Activated T-helper 1 cell treated with anti-CD3 and anti-CD28 coated beads, Interleukin-12 subunit alpha, Interleukin-12 subunit beta, Interleukin-2, Interleukin-4 antibody, amounts not matched to agents 30 ng/mL and 10 ng/mL and 1 ng/mL, durations not matched to agents 14 hours and 24 hours and 36 hours (primary cell): ENCODE measurements at places on chromosomes 4 and X. TPM values are rescaled to one million over a fixed set of nuclear protein-coding genes. Genes with fewer than 3 reads are reported as not detected.

DNA sequence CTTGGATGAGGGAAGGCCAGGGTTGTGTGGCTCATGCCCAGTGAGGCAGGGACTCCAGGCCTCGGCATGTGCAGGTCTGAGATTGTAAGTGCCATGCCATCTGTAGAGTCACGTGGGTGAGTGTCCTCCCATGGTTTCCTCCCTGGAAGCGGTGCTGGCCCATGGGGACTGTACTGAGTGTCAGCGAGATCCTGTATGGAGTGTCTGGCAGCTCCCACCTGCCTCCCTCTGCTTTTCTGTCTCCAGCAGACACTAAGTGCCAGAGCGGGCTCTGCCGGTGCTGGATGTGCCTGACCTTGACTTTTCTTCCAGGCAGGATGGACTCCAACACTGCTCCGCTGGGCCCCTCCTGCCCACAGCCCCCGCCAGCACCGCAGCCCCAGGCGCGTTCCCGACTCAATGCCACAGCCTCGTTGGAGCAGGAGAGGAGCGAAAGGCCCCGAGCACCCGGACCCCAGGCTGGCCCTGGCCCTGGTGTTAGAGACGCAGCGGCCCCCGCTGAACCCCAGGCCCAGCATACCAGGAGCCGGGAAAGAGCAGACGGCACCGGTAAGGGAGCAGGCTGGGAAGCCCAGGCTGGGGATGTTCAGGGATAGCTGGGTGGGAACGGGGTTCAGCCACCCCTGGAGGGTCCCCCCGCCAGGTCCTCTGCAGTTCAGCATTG, 7.6 kb downstream of the WFS1 start:
- no peak for DNase-seq

GRCh38 chr4:165053645-165054044, at the start of gene TRIM75:
Gene TRIM75 (plus strand): TSS chr4:165053866. CDS start chr4:165059148, 5,282 bp downstream.
- no peak for DNase-seq

TNIP2 gene
- 96.2 and 98.6 TPM in 2 replicates for total RNA-seq

- DNase-seq: no peak
Measured at GRCh38 chrX:87578978-87579377, 61.4 kb downstream of the KLHL4 start.

- no peak for DNase-seq
Measured at GRCh38 chr4:183455431-183456195, 11.2 kb downstream of the CDKN2AIP start.

GRCh38 chrX:129932821-129933321, 26.9 kb downstream of the UTP14A start:
- DNase-seq: no peak

- DNase-seq: no peak
Measured at GRCh38 chr4:165461159-165461821, 82.5 kb downstream of the CPE start.

TEX11 gene
- total RNA-seq: 0.12 TPM in 1 of 2 replicates, not detected in the other

- DNase-seq: peak; percentile 43
Measured at GRCh38 chrX:102899940-102900916, 36.8 kb upstream of the RAB40AL start.

TKTL2 gene
- total RNA-seq: not detected in 2 replicates

PNMA6A gene
- 0.56 and 0.73 TPM in 2 replicates for total RNA-seq

DNA sequence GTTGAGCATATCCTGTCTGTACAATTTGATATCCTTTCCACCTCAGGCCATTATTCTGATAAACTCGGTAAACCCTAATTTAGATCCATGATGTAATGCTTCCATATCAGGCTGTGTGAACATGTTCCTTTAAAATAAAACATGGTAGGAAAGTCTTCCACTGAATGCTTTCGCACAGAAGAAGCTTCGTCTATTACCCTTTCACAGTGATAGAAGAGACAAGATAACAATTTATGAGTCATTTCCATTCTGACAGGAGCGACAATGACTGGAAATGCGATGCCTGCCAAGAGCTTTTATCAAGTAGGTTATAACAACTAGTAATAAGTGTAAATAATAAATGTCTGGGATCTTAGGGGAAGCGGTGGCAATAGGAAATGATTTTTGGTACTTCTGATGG, 98.8 kb downstream of the TTC29 start:
- DNase-seq: no peak

- DNase-seq: no peak
Measured at GRCh38 chrX:110066488-110067225, 63.7 kb downstream of the TMEM164 start.

TSPAN7 gene
- total RNA-seq: 0.54 TPM in 1 of 2 replicates, not detected in the other

DNA sequence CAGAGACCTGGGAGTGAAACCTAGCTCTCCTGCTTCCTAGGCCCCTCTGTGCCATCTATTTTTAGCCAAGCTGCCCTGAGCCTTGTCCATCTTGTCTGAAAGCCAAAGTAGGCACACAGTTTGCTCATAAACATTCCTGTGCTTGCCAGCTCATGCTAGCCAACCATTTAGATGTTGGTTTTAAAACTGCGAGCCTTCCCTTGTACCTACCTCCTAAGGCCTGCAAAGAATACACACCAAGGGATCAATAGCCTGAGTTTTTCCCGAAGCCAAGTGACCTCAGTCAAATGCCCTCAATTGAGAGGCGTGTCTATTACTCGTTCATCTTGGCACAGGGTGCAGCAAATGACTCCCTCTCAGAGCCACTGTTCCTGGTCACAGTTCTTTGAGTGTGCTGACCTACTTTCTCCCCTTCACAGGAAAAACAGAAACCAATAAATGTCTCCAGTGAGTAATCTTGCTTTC, 48.5 kb downstream of the ZCCHC12 start:
- DNase-seq: no peak

- no peak for DNase-seq
Measured at GRCh38 chr4:46270986-46271596, 118.8 kb downstream of the GABRA2 start.

FABP2 gene
- total RNA-seq: not detected in 2 replicates

- DNase-seq: no peak
Measured at GRCh38 chrX:70313503-70313902, 23.6 kb downstream of the KIF4A start.

CDKL5 gene
- 0.69 and 0.73 TPM in 2 replicates for total RNA-seq

GRCh38 chr4:16608123-16608522, 290.3 kb downstream of the LDB2 start:
- no peak for DNase-seq

PFKFB1 gene
- 0.39 and 0.93 TPM in 2 replicates for total RNA-seq

DNA sequence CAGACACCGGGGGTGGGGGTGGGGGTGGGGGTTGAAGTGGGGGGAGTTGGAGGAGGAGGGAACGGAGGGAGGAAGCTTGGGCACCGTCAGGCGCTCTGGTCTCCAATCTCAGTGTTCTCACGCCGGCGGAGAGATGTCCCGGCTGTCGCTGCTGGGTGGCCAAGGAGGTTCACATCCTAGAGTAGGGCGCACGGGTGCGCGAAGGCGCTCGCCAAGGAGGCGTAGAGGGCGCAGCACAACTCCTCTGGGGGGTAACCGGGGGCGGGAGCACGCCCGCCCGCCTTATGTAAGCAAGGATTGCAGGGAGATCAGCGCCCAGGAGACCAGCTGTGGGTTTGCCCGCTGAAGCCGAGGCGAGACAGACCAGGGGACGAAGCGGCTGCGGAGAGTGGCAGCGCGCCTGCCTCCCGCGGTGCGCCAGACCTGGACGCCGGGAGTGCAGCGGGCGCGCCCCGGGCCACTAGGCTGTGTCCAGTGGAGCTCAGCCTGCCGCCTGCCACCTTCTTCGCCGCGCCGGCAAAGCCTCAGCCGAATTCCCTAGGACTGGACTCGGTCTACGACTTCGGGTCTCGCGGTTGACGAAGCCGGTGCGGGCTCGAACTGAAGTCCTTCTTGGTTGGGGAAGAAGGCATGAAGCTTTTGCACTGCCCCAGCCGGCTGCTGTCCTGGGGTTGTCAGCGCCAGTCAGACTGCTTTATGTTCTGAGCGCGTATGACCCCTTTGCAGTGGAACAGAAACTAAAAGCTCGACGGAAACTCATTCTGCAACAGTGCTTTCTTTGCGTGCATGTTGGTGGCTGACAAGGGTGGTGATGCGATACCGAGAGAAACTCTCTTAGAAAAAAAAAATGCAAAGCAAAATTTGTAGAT, 707 bp upstream of the UNC5C start:
- DNase-seq: peak; percentile 21

- no peak for DNase-seq
Measured at GRCh38 chr4:120839334-120839973, 83.1 kb downstream of the PRDM5 start.

GRCh38 chr4:98630737-98631454, 27.5 kb downstream of the TSPAN5 start:
- DNase-seq: no peak

DNA sequence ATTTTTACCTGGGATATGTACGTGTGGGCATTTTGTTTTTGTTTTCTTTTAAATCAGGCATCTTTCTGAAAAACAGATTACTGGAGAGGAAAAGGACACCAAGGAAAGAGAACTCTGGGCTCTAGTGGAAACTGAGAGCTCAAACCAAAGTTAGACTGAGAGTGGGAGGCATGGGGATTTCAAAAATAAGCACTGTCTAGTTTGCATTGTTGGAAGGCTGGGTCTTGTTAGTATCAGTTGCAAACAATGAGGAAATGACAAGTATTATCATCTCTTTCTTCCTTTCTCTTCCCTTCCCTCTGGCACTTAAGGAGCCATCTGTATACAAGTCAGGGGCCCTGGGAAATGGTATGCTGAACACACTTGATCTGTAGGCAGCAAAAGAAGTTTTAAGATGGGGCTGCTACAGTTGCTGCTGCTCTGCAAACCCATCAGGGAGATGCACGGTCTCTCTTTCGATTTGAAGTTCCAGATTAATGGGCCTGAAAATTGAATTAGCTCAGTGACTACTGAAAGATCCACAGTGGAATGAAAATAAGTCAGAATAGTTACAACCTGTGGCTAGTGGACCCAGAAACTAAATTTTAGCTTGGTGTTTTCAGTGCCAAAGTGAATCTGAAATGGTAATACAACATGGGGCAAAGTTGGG, 48.0 kb upstream of the GRXCR1 start:
- no peak for DNase-seq

GRCh38 chrX:22760513-22761057, 239.2 kb upstream of the DDX53 start:
- no peak for DNase-seq

- DNase-seq: no peak
Measured at GRCh38 chr4:12472087-12472486, 1012.1 kb downstream of the RAB28 start.

- no peak for DNase-seq
Measured at GRCh38 chr4:127667116-127667515, 34.4 kb downstream of the INTU start.

DNA sequence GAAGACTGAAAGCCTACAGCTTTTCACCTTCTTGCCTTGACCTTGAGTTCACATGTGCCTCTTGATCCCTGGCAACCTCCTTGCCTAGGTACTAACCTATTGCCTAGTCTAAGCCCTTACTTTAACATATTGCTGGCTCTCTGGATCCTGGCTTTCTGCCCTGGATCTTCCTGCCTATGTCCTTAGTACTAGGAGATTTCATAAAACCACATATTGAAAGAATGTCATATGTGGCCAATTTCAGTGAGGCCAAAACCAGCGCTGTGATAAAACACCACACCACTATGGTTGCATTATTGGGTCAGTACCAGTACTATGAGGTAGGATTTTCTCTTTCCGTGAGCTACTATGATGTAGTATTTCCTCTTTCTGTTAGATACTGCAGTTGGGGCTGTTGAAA, 80.4 kb downstream of the CT47B1 start:
- DNase-seq: no peak

HSD17B10 gene
- 158 and 161 TPM in 2 replicates for total RNA-seq

- no peak for DNase-seq
Measured at GRCh38 chrX:119690921-119691716, 1.8 kb downstream of the SEPTIN6 start.

SCML2 gene
- 3.0 and 3.6 TPM in 2 replicates for total RNA-seq

PPM1K gene
- total RNA-seq: 37.3 and 39.5 TPM in 2 replicates

SPINK2 gene
- not detected in 2 replicates for total RNA-seq

NCAPG gene
- total RNA-seq: 43.7 and 46.3 TPM in 2 replicates

- DNase-seq: no peak
Measured at GRCh38 chr4:2136726-2137125, 77.6 kb downstream of the NAT8L start.

GSTCD gene
- 17.0 and 20.9 TPM in 2 replicates for total RNA-seq

CPE gene
- 0.07 TPM in 1 of 2 replicates, not detected in the other for total RNA-seq

ATXN3L gene
- total RNA-seq: not detected in 2 replicates

DNA sequence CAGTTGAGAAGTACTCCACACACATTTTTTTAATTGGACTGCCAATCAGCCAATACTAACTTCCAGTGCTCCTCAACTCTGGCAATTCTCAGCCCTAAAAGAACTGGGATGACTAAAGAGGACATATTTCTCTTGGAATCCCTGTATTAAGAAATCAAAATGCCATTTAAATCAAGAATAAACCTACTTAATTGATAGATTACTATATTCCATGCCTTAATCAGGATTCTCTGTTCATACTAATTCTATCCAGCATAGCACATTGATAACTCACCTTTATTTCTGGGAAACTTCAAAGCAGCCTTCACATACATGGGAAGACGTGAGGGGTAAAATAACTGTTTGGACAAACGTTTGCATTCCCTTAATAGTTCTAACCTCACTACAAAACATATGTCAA, 93.0 kb upstream of the DKK2 start:
- no peak for DNase-seq

BGN gene
- total RNA-seq: not detected in 2 replicates

- no peak for DNase-seq
Measured at GRCh38 chr4:53100501-53101190, 238.5 kb downstream of the RASL11B start.

- DNase-seq: no peak
Measured at GRCh38 chr4:76476571-76476970, 41.5 kb downstream of the SHROOM3 start.
